Activated gamma-delta T cell treated with Interleukin-2 at 50 U/mL for 16 hours (primary cell): ENCODE measurements at places on chromosomes 5 and 9.
A peak's percentile ranks its signal among the peaks of the same experiment; 100 is the strongest.

DNA sequence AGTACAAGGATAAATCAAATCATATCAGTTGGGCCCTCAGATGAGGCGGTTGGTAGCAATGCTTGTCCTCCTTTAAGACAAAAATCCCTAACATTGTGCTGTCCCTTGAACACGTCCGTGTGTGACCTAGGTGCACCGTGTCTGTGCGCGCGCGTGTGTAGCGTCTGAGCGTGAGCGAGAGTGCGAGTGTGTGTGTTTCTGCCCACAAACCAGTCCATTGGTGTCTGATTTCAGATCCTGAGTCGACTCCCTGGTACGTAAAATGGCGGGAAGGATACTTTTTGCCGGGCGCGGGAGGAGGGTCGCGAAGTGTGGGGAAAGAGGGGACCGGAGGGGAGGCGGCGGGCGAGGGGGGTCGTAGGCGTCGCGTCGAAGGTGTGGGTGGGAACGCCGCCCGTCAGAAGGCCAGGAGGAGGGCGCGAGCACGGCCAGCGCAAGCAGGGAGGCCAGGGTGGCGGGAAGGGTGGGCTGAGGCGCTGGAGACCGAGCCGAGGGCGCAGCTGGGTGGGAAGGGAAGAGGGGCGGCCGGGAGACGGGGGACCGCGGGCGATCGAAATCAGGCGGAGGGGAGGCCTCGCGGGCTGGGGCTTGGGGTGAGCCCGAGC lies 8.9 kb downstream of the OTP start:
- DNase-seq = no peak

- no peak for DNase-seq
Observed at GRCh38 chr9:130336885-130337284, 71.3 kb downstream of the HMCN2 start.

DNA sequence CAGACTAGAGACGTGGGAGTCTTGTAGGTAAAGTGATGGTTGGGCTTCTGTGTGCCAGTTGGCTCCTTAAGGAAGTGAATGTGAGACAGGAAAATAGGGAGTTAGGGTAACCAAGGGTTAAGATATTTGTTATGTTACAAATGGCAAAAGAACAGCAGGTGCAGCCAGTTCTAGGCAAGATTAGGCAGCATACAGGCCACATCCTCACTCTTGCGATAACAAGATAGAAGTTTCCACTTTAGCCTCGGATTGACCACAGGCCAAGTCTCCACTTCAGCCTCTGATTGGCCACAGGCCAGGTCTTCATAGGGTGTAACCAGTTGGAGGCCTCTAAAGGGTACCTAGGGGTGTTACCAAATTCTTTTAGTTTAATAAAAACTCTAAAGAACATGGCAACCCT lies 54.6 kb upstream of the ABCA1 start:
- DNase-seq = no peak

DNA sequence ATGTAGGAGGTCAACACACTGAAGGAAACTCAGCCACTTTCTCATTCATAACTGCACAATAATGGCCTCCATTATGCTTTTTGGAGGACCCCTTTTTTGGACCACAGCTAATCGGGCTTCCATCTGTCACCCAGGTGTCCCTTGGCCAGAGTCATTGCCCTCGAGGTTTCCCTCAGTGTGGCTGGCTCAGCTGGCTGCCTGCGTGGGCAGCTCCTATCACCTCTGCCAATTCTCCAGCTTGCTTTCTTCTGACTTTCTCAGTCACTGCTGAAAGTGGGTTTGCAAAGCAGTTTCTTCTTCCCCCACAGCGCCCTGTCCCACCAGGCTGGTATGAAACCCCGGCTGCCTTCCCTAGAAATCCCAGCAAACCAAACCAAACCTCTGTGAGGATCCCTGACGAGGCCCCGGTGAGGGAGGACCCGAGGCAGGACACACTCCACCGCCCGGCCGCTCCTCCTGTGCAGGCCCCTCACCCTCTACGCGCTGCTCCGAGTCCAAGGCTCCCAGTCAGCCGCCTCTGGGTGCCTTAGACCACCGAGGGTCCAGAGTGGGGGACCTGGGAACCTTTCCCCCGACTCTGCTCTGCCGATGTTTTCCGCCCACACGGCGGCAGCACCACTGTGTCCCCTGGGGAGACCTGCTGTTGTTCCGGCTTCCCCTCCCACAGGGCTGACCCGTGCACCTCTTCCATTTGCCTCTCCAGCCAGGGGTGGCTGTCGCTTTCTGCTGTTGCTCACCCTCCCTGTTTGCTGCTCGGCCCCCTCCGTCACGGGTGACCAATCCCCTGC lies 109.5 kb downstream of the TENT4A start:
- no peak for DNase-seq

DNA sequence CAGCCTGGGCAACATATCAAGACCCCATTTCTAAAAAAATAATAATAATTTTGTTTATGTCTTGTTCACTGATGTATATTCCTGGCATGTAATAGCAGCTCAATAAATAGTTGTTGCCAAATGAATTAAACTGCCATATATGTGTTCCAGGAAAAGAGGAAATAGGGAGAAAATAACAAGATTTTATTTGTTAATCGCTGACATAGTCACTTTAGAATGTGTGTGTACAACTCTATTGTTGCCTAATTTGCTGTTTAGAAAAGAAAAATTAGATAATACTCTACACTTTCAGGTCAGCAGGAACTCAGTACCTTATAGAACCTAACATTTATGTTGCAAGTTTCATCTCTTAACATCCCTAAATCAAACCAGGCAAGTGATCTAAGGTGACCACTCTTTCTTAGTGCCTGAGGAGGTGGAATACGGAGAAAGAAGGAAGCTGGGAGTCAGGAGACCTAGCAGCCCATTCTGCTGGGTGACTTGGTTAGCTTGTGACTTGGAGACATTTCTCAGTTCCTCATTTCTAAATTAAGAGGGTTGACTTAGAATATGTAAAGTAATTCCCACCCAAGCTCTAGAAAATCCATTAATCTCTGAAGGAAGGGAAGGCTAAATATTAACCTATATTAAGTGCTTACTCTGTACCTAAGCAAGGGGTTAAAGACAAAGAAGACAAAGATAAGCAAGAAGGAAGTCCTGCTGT lies 110.3 kb upstream of the IQGAP2 start:
- DNase-seq = no peak

DNA sequence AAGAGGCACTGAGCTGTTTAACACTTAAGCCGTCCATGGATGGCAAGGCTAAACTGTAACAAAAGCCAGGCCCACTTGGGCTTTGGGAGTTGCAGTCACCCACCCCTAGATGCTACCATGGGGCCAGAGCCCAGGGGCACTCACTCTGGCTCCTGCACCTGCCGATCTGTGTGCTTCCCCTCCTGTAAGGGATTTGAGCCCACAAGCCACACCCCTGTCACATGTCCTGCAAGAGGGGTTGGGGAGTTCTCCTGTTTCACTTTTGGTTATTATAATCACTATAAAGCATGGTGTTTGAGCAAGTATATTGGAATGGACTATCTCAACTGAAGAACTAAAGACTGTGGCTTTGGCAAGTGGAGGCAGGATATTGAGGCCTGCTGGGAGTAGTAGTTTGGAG lies 14.0 kb upstream of the GPR151 start:
- DNase-seq = no peak

DNA sequence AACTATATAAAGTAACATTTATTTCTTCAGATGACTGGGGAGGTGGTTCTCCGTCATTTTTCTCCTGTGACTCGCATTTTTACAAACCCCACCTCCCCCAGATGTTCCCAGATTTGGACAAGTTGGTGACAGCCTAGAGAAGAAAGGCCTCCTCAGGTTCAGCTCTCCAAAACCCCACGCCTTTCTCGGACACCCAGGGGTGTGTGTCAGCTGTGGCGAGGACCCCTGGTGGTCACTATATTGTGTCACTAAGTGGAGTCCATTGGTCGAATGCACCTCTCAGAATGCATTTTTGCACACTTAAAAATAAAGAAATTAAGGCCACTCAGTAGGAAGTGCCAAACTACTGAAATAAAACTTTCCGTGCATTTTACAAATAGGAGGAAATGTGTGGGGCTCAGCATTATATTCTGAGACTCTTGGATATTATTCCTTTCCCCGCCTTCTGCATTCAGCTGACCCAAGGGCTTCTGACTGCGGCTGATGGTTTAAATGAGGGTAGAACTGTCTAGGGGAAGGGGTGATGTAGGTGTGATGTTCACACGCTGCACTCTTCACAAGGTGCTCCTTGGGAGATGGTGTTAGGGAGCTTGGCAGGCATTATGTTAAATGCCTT lies 47.6 kb downstream of the ACO1 start:
- DNase-seq = peak; percentile 40

DNA sequence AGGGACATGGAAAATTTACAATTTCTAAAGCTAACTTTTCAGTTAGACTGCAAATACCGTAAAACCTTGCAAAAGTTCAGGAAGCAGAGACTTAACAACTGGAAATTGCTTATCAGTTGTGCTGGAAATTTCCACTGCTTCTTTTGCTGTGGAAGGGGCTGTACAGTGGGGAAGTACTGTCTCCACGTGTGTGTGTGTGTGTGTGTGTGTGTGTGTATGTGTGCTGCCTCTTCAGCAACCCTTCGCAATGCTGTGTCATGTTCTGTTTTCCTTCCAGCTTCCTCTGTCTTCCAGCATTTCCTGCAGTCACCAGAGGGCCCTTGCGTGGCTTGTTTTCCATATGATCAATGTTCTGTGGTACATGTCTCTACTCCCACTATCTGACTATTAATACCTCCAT lies 87.5 kb upstream of the RANBP3L start:
- DNase-seq = no peak

DNA sequence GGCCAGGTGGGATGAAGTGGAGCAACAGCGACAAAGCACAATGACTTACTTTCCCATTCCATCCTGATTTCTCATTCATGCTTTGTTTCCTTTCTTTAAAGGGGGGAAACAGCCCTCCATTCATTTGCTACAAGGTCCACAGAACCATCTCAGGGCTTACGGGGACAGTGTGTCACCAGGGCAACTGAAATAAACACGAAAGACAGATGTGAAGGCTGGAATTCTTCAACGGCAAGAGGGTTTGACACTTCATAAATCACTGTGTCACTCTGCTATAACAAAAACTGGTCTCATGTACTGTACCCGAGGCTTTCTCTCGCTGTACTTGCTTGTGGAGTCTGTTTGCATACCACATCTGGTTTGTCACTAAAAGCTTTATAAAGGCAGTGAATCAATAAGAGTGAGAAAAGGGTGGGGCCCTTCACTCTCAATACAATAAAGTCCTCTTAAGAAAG lies 150.8 kb downstream of the EFNA5 start:
- no peak for DNase-seq

DNA sequence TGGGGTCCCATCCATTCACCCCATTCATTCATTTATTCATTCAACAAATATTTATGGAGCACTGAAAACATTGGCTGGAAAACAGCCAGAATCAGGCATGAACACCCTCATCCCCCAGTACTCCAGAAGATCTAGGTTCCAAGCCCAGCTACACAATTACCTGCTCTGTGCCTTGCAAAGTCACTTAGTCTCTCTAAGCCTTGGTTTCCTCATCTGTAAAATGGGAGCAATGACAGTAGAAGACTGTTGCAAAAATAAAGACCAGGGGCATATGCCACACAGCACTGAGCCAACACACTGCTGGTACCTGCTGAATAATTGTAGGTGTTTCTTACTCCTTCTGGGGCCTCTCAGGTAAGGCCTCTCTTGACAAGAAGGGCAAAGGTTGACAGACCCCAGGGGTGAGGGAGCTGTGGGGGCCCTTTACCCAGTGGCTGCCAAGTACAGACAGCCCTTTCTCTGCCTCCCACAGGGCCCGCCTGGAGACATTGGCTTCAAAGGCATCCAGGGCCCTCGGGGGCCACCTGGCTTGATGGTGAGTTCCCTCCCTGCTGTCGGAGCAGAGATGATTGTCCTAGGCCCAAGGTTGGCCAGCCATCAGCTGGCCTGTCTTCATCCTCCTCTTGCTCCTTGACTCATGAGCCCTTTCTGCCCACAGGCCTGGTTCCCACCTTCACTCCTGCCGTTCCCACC lies 22.6 kb upstream of the ORM1 start:
- DNase-seq = no peak

- no peak for DNase-seq
Observed at GRCh38 chr9:121939643-121940042, 153.5 kb downstream of the TTLL11 start.

DNA sequence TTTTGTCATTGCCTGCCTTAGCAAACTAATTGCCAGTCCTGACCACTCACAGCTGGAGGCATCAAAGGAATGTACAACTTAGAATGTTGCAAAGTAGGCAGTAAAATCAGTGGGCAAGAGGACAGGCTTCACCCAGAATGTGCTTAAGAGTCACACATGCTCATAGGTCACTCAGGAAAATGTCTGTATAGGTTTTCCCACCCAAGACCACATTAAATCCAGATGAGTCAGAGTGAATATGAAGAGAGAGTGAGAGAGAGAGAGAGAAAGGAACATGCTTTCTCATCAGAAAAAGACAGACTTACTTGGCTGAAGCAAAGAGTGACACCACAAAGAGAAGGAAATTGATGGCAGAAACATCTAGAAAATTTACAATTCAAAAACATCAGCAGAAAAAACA lies 37.9 kb downstream of the PLEKHG4B start:
- DNase-seq = no peak

GRCh38 chr9:6086006-6086655 lies 70.7 kb upstream of the RANBP6 start:
- DNase-seq = no peak

- DNase-seq = no peak
Observed at GRCh38 chr9:121399883-121400607, 30.0 kb upstream of the STOM start.

GRCh38 chr9:92179286-92180001 lies 64.2 kb upstream of the SPTLC1 start:
- DNase-seq = no peak

- no peak for DNase-seq
Observed at GRCh38 chr9:6109986-6110385, 94.6 kb upstream of the RANBP6 start.

DNA sequence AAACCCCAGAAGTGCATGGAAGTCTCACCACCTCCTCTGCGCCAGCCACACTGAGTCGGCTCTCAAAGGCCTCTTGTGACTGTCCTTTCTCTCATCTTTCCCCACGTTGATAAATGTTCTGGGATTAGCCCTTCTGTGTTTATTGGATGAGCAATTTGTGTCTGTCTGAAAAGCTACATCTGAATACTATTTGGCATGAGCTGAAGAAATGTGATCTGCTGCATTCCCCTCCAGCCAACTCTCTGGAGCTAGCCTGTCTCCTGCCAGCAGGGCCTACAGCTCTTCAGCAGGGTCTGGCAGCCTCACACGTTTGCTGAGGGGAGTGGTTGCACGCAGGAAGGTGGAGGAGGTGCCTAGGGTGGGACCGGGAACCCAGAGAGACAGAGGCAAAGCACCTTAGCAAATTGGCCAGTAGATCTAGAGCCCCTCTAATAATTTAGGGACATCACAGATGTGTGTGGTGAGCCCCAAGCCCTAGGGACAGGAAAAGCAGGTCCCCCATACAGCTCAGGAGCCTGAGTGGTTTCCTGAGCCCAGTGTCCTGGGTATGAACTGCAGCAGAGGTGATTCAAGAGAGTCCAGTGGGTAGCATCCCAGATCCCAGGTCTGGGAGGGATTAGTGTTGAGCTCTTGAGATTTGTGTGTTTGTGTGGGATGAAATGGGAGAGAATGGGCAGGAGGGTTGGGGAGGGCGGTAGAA lies 20.5 kb upstream of the B4GALT1 start:
- DNase-seq = no peak
